ENCODE measurements at places on chromosomes 2 and 18.

DNA sequence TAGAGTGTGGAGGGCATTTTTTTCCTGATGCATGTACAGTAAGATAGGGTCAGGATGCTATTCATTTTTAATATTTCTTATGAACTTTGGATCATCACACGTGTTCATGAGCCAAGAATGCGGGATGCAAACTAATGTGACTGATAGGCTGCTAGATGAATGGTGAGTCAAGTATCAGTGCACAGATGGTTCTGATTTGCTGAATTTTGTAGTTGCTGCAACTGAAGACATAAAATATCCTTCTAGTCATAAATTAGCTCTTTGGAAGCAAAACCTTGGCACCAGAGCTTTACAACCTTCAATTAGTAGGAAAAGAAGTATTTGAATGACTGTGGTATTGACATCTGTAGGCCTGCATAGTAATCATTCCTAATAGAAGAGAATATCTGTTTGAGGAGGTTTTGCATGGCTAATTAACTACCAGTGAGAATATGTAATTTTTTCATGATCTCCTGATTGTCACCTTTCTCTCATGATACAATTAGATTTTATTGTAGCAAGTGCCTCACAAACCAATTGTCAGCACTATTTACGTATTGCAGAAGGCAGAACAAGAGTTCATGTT is 94.0 kb downstream of the VRK2 start:
- no peak for DNase-seq

- no peak for DNase-seq
These were observed 214.1 kb upstream of the COPS8 start for GRCh38 chr2:236871500-236872001.

DNA sequence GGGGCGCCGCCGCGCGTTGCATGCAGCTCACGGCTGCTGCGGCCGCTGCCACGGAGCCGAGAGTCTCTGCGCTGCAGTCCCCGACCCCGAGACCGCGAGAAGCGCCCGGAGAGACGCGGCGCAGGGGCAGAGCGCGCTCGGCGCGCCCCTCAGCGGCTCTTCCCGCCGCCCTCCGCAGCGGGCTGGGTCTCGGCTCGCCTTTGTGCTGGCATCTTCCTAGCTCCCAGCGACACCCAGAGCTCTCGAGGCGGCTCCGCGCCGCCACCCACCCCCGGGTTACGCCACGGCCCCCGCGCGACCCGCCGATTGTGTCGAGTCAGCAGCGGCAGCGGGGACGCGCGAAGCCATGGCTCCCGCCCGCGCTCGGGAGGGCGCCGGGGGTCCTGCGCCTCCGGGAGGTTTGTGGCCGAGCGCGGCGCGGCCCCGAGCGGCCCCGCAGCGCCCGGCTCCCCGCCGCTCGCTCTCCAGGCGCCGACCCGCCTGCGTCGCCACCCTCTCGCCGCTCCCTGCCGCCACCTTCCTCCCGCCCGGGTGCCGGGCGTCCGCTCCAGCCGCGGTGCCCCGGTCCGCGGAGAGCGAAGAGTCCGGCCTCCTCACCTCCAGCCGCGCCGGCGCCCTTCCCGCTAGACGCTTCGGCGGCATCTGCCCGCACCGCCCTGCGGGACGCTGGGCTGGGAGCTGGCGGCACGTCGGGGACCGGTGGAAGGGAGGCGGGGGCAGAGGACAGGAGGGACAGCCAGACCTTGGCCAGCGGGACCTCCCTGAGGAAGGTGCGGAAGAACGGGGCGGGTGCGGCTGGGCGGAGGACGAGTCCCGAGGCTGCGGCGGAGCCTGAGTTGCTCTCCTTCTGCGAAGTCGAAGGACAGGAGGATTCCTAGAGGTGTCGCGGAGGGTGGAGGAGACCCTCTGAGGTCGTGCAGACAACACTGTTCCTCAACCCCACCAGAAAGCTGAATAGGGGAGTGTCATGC is 46.3 kb upstream of the CCDC150 start:
- peak; percentile 11 for DNase-seq

DNA sequence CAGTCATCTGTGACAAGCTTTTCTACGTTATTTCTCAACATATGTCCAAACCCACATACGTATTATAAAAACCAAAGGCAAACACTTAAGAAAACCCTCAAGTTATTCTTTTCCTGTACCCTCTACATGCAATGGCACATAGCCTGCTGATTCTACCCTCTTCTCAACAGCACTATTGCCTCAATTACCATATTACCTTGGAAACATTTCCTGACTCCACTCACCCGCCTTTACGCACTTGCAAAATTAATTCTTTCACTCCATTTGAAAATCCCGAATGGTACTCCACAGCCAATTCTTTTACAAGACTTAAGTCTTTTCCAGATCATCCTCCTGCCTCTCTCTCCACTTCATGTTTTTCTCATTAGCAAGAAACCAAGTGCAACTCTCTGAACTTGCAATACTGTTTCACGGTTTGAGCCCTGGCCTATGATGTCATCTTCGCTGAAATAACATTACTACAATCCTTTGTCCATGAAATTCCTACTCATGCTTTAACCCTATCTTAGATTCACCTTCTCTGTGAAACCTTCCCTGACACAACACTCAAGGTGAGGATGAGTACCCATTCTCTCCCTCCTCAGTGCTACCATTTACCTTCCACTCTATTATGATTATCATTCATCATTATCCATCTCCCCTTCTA is 29.0 kb downstream of the SESTD1 start:
- no peak for DNase-seq

GRCh38 chr2:8662239-8662879 is 19.5 kb upstream of the ID2 start:
- no peak for DNase-seq

- DNase-seq = no peak
These were observed 39.2 kb upstream of the RNU4ATAC start for GRCh38 chr2:121491518-121491917.

DNA sequence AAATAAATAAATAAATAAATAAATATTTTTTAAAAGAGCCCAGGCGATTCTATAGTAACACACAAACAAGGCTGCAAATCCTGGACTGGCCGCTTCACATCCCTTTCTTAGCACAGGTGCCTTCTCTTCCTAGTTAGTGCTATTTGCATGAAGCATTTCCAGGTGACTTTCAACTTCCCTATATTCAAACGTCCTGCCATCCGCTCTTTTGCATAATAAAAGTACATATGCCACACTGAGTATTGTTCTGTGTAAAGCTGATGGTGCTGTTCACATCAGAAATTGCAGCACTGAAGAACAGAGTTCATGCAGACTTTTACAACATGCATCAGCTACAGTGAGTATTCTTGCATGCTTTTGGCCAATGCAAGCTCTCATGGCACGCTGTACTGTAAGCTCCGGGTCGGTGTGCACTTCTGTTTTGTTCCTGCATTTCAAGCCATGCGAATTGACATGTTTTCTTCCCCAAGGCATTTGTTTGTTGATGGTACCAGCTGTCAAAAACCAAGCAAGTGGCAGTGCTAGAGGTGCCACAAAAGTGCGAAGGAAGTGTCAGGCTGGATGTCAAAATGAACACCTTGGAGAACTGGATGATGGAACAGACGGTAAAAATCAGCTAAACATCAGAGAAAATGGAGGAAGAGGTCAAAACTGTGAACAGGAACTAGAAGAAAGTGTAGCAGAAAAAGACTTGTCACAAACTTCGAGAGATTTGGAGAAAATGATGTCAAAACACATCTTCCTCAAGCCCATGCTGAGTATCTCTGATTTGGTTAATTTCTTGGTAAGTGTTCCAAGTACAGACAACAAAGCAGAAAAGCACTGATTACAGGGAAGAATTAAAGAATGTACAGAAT is 25.5 kb upstream of the CEP68 start:
- no peak for DNase-seq

GRCh38 chr2:174180165-174180724 is 68.1 kb downstream of the OLA1 start:
- no peak for DNase-seq

GRCh38 chr18:74633652-74634352 is 36.1 kb downstream of the ZNF407 start:
- no peak for DNase-seq

GRCh38 chr2:106284691-106285202 is 90.6 kb upstream of the UXS1 start:
- DNase-seq = no peak

DNA sequence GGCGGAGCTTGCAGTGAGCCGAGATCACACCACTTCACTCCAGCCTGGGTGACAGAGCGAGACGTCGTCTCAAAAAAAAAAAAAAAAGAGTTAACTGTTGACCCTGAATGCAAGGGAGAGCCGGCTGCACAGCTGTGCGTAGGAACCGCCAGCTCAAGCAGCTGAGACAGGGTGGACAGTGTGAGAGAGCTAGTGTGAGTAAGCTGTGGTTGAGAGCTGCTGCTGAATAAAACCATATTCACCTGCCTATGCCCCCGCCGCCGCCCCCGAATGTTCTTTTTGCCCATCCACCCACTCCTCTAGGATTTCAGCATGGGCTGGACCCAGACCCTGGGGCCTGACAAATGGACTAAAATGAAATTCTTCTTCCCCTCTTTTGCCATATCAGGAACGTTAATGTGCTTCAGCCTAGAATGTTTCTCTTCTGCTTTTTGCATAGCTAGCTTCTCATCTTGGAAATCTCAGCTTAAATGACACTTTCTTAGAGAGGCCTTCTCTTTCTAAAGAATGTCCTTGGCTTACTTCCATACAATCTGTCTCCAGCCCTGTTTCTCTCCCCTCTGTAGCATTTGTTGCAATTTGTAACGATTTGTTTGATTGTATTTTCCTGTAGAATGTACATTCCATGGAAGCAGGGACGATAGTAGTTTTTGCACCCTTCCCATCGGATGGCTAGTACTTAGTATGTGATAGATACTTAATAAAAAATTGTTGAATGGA is 142.7 kb downstream of the KLHL14 start:
- peak; percentile 2 for DNase-seq

DNA sequence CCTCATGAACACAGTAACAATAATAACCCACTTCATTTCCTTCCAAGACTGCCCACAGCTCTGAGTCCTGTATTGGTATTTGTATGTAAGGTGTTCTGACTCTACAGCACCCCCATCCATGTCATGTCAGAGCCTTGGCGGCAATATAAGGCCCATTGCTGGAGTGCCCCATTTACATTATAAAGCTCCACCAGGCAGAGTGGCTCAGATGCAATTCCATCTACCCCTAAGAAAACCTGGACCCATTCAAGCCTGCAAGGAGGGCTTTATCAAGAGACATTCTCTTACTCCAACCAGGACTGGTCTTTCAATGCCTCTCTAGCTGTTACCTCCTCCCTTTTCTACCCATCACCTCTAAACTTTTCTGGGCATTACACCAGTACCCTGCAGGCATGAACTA is 101.6 kb downstream of the ANTXR1 start:
- DNase-seq = no peak

- no peak for DNase-seq
These were observed 47.9 kb upstream of the CCDC150 start for GRCh38 chr2:196591621-196592022.

GRCh38 chr2:223532712-223533111 is 69.4 kb downstream of the SCG2 start:
- no peak for DNase-seq

- no peak for DNase-seq
These were observed 28.3 kb upstream of the CCL20 start for GRCh38 chr2:227785293-227785692.

DNA sequence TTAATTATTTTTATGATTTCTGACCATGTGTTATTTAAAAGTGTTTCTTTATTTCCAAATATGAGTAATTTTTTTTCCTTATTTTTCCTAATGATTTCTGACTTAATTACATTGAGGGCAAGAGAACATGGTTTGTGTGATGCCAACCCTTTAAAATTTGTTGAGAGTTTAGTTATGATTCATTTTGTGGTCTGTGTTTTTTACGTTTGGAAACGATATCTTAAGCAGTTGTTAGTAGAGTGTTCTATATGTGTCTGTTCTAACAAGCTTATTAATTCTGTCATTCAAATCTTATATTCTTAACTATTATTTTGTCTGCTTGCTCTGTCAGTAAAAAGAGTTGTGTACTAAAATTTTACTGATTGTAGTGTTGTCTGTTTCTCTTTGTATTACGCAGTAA is 15.0 kb downstream of the NAB1 start:
- DNase-seq = no peak

- DNase-seq = no peak
These were observed 117.0 kb upstream of the EML6 start for GRCh38 chr2:54606393-54606958.

GRCh38 chr2:98726205-98726604 is 4.7 kb downstream of the MGAT4A start:
- no peak for DNase-seq

- DNase-seq = no peak
These were observed 3.2 kb upstream of the DDX1 start for GRCh38 chr2:15588329-15588919.

DNA sequence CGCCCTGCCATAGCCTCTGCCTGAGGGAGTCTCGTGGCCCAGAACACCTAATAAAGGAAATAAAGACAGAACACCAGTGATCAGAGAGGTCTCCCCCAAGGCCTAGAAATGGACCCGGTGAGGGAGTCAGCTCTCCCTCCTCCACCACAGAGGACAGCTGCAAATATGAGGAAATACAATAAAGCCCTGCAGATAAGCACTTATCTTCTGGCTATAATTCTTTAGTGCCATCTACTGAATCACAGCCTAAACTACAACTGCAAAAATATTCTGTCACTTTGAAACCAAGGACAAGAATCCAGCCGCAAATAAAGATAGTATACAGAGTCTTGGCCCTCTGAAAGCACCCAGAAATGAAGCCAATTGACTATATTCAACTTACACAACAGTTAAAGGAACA is 42.4 kb upstream of the TACR1 start:
- DNase-seq = no peak

DNA sequence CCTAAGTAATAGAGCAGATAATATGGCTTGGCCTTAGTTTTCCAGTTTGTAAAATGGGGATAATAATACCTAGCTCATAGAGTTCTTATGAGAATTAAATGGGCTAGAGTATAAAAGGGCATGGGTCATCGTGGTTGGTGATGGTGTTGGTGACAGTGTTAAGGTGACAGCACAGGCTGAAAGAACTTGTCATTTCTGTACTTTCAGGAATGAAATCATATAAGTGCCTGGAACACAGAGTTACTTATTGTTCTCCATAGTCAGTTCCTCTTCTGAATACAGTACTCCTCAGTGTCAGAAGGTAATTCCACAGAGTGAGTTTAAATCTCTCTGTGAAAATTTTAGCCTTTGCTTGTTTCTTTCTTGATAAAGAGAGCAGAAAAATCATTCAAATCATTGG is 42.4 kb downstream of the KIF5C start:
- no peak for DNase-seq

- DNase-seq = no peak
These were observed 66.0 kb upstream of the PGAP1 start for GRCh38 chr2:196992466-196992865.

GRCh38 chr2:109482361-109482861 is 131.4 kb downstream of the SEPTIN10 start:
- no peak for DNase-seq

GRCh38 chr2:47334356-47335136 is 68.4 kb upstream of the MSH2 start:
- DNase-seq = no peak

- no peak for DNase-seq
These were observed 802 bp upstream of the SAP130 start for GRCh38 chr2:128028668-128029054.

DNA sequence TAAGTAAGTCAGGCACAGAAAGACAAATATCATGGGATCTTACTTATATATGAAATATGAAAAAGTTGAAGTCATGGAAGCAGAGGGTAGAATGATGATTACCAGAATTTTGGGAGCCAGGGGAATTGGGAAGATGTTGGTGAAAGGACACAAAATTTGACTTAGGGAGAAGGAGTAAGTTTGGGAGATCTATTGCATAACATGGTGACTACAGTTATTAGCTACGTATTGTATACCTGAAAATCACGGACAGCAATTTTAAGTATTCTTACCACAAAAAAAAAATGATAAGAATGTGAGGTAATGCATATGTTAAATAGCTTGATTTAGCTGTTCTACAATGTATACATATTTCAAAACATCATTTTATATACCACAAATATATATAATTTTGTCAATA is 94.2 kb upstream of the COL5A2 start:
- no peak for DNase-seq

Measured in activated gamma-delta T cell (primary cell).